Muscle of back (tissue), 13 donors: ENCODE measurements at places on chromosomes 16 and 17.

DNA sequence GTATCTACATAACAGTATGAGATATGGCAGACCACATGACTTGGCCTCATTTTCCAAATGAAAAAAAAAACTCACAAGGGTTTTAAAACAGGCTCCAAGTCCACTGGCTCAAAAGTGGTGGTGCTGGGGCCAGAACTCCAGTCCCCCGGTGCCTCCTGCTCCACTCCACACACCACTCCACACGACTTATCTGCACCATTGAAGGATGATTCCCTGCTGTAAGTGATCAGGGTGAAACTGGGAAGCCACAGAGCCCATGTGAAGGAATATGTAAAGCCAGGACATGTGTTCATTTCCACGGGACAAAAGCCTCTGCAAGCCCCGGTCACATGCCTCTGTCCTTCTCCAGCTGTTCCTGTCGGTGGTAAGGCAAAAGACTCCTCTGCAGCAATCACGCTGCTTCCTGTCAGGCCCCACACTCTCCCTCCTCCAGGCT, 97.2 kb downstream of the ZNF18 start:
- DNase-seq, result peak; percentile 86

DNA sequence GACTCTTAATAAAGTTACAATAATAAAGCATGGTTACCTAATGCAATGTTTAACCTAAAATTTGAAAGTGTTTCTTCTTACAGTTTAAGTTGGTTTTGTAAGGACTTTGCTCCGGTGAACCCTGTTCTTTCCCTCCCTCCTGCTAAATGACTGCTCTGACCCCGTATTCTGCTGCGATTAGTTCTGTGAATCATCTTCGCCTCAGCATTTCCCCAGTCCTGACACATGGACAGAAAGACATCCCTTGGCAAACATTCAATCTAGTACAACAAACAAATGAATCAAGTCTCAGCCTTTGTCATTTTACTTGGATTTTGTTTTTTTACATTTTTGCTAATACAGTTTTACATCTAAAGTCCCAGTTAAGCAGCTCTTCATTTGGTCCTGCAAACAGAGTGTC, 15.4 kb downstream of the KCNJ2 start:
- no peak for DNase-seq

GRCh38 chr17:40637931-40638330, 9.7 kb downstream of the SMARCE1 start:
- no peak for DNase-seq

DNA sequence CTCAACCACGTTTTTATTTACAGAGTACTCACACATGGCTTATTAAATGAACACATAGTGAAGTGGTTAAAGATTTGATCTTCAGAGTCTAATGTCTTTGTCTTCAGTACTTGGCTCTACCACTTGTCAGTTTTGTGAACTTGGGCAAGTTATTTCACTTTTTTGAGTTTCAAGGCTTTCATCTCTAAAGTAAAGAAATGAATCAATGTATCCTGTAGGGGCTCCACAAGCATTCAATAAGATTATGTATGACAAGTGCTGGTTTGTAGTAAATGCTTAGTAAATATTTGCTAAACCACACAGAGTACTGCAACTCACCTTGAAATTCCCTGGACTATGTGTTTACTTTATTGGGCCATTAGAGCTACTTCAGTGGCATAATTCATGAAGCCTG, 446.0 kb upstream of the GOT2 start:
- no peak for DNase-seq

DNA sequence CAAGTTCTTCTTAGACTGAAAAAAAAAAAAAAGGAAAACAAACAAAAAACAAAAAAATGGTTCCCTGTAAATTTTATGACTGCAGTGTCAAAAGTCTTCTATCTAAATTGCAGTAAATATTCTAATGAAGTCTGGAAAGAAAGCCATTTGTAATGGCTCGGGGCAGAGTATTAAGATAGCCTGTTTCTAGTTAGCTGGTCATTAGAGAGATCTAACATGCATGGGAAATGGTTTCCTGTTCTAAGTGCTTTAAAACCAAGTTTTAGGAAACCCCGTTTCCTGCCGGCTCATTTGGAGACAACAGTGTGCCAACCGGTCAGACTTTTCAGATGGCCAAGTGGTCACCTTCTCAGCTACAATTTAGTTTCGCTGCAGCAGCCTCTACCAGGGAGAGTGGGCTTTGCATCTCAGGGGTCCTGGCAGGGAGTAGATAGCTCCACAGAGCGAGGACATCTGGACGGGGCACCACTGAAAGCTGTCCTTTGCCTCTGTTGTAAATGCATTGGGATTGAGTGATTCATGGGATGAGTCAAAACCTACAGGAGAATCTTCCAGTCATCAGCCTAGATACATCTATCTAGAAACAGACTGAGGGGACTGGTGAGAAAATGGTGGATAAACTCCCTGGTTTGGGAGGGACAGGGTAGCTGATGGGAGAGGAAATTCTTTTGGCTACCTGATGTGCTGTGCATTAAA, 473.2 kb upstream of the SALL1 start:
- DNase-seq, result no peak

- no peak for DNase-seq
Observed at GRCh38 chr16:15947983-15948509, 1.4 kb upstream of the ABCC1 start.

DNA sequence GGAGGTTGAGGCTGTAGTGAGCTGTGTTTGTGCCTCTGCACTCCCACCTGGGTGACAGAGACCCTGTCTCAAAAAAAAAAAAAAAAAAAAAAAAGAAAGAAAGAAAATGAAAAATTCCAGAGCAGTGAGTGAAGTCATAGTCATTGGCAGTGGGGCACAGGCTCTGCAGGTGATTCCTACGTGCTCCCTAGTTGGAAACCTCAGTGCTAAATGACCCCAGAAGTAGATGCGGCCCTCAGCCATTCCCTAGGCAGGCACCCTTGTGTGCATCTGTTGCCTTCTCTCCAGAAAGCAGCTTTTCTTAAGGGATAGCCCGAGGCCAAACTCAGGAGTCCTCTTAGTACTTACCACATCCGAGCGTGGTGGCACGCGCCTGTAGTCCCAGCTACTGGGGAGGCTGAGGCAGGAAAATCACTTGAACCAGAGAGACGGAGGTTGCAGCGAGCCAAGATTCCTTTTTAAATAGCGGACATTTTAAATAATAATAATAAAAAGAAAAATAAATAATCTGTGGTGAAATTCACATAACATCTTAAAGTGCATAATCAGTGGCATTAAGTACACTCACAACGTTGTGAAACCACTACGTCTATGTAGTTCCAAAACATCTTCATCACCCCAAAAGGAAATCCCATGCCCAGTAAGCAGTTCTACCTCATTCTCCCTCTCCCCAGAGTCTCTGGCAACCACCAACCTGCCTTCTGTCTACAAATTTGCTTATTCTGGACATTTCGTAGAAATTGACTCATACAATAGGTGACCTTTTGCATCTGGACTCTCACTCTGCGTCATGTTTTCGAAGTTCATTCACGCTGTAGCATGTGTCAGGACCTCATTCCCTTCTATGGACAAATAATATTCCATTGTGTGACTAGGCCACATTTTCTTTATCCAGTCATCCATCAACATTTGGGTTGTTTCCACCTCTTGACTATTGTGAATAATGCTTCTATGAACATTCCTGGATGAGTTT, 12.5 kb upstream of the SPHK1 start:
- DNase-seq, result no peak

DNA sequence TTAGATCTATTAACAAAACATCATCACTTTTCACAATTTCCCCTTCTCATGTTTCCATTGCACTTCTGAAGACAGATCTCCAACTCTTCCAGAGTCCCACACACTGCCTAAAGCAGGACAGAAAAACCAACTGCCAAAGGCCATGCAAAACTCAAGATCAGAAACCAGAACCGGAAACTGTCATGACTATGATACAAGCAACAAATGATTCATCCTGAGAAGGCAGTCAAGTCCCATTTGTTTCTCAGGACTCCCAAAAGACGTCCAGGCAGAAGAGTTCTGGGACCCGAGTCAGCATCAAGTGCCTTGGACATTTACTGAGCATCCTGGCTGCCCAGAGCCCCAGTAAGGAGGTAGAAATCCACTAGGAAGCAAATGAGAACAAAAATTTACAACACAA, 38.8 kb downstream of the ERN1 start:
- DNase-seq, result no peak

GRCh38 chr16:20803561-20804214, 2.6 kb downstream of the ERI2 start:
- DNase-seq, result no peak

DNA sequence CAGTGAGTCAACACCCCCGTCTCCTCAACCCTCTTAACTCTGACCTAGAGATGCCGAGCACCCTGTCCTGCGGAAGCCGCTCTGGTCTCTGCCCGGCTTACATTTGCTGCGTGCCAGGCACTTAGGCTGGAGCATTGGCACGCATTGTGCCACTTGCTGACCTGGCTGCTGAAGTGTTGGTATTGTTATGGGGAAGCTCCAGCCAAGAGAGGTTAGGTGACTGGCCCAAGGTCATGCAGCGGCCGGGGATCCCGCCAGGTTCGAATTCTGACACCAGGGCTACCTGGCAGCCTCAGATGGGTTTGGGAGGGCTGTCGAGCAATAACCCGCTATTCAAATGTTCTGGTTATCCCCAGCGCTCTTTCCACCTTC, 5.0 kb upstream of the HSD17B1 start:
- DNase-seq, result no peak

GRCh38 chr17:49777563-49777962, 10.9 kb upstream of the KAT7 start:
- no peak for DNase-seq
